ENCODE measurements at places on chromosomes 5 and 9. TPM values are rescaled to one million over a fixed set of nuclear protein-coding genes. Genes with fewer than 3 reads are reported as not detected.

Gene IFNA21
- total RNA-seq, result not detected

Gene OSMR
- 141 TPM for total RNA-seq

Gene C5orf34
- 1.2 TPM for total RNA-seq

Gene HTR1A
- not detected for total RNA-seq

Gene S1PR3
- total RNA-seq, result 13.9 TPM
